ENCODE measurements at places on chromosomes 16 and 17.

DNA sequence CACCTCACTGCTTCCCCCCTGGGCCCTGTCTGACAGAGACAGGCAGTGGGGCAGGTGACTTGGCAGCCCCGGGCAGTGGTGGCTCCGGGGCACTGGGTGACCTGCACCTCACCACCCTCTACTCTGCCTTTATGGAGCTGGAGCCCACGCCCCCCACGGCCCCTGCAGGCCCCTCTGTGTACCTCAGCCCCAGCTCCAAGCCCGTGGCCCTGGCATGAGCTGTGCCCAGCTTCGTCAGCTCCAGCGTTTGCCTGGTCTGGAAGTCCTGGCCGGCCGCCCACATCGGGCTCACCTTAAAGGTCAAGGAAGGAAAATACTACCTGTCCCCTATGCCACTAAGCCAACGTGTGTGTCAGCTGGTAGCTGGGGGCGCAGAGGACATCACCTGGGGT lies 15.2 kb downstream of the UNC119 start:
- no peaks in the 10 kb centered on the region for H3K36me3 ChIP-seq
- H3K27me3 ChIP-seq = no peaks in the 10 kb centered on the region

GRCh38 chr16:64144617-64145016 lies 977.2 kb downstream of the CDH11 start:
- no peak overlapping the region for H3K27ac ChIP-seq
- H3K27me3 ChIP-seq = no peaks in the 10 kb centered on the region
- no peaks in the 10 kb centered on the region for H3K36me3 ChIP-seq
- no peak for DNase-seq
- no peaks in the 10 kb centered on the region for H3K4me1 ChIP-seq

- no peak overlapping the region for H3K27ac ChIP-seq
- no peaks in the 10 kb centered on the region for H3K27me3 ChIP-seq
- H3K36me3 ChIP-seq = no peaks in the 10 kb centered on the region
- DNase-seq = no peak
- no peak overlapping the region for H3K4me3 ChIP-seq
These were observed 11.3 kb upstream of the NFAT5 start for GRCh38 chr16:69554495-69554894.

- no peaks in the 10 kb centered on the region for H3K27me3 ChIP-seq
- no peaks in the 10 kb centered on the region for H3K4me1 ChIP-seq
- H3K36me3 ChIP-seq = no peaks in the 10 kb centered on the region
- no peak overlapping the region for H3K27ac ChIP-seq
- no peak overlapping the region for H3K4me3 ChIP-seq
These were observed 21.2 kb downstream of the PDILT start for GRCh38 chr16:20383106-20384029.

DNA sequence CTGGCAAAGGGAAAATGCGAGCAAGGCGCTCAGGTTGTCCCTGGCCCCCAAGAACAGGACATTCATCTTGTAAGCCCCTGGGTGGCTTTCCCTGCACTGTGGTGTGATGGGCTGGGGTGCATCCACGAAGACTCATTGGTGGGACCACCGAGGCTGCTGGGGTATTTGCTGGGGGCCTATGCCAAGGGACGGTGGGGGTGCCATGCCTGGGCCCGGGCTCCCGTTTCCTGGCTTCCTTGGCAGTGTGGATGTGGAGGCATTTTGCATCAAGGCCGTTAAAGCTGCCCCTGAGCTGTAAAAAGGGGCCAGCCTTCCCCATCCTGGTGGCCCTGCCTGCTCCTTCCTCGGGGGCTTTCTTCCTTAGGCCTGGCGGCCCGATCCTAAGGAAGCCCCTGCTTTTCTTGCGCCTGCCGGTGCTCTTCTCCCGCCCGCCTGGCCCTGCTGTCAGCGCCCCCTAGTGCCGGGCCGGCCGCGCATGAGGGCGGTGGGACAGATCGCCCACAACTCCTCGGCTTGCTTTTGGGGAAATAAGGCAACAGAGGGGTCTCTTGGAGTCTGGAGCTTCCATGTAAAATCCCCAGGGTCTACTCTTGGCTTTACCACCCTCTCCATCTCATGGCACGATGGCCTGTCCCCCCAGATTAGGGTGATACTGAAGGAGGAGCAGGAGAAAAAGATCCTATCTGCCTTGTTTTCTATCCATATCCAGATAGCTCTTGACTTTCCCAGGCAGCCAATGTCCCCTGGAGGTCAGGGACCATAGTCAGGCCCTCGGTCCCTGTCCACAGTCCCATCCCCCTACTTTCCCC lies 9.8 kb upstream of the TBX2 start:
- H3K27ac ChIP-seq = peak overlapping the region; percentile 12
- peak; percentile 50 for DNase-seq
- no peaks in the 10 kb centered on the region for H3K36me3 ChIP-seq
- no peak overlapping the region for H3K4me3 ChIP-seq
- H3K27me3 ChIP-seq = no peaks in the 10 kb centered on the region

Measured in tibial nerve (tissue), 4 donors.